ENCODE measurements at places on chromosomes 12 and 14. TPM values are rescaled to one million over a fixed set of nuclear protein-coding genes. Genes with fewer than 3 reads are reported as not detected.

FSCB gene
- not detected for total RNA-seq

MVK gene
- total RNA-seq = 18.7 TPM

SLC10A1 gene
- not detected for total RNA-seq

ACSM4 gene
- not detected for total RNA-seq

KRT6C gene
- not detected for total RNA-seq

GALNT9 gene
- total RNA-seq = 0.33 TPM

PLEKHG7 gene
- not detected for total RNA-seq

SLC17A8 gene
- not detected for total RNA-seq

KERA gene
- not detected for total RNA-seq

MMP17 gene
- total RNA-seq = 7.2 TPM

NR4A1 gene
- 0.38 TPM for total RNA-seq

TPPP2 gene
- not detected for total RNA-seq

TMTC2 gene
- total RNA-seq = 10.1 TPM

HOXC10 gene
- total RNA-seq = not detected

RNASE3 gene
- not detected for total RNA-seq

KRT78 gene
- not detected for total RNA-seq

PLBD1 gene
- total RNA-seq = 0.10 TPM

GPATCH2L gene
- total RNA-seq = 57.7 TPM

EPYC gene
- not detected for total RNA-seq

KRT2 gene
- total RNA-seq = not detected
